RPMI7951 (cell line): ENCODE measurements at places on chromosomes 11 and 22. TPM values are rescaled to one million over a fixed set of nuclear protein-coding genes. Genes with fewer than 3 reads are reported as not detected.

Gene LARGE1
- 2.9 and 3.0 TPM in 2 replicates for total RNA-seq

Gene PSMC3
- total RNA-seq, result 179 and 223 TPM in 2 replicates

Gene CARD16
- 22.5 and 28.8 TPM in 2 replicates for total RNA-seq

Gene TMEM132A
- 29.2 and 44.6 TPM in 2 replicates for total RNA-seq

Gene OR10A3
- total RNA-seq, result not detected in 2 replicates

Gene AGBL2
- 0.29 and 0.48 TPM in 2 replicates for total RNA-seq

Gene FGF3
- not detected in 2 replicates for total RNA-seq

- DNase-seq, result peak; percentile 42
Measured at GRCh38 chr22:30947816-30948454, 20.6 kb downstream of the MORC2 start.

DNA sequence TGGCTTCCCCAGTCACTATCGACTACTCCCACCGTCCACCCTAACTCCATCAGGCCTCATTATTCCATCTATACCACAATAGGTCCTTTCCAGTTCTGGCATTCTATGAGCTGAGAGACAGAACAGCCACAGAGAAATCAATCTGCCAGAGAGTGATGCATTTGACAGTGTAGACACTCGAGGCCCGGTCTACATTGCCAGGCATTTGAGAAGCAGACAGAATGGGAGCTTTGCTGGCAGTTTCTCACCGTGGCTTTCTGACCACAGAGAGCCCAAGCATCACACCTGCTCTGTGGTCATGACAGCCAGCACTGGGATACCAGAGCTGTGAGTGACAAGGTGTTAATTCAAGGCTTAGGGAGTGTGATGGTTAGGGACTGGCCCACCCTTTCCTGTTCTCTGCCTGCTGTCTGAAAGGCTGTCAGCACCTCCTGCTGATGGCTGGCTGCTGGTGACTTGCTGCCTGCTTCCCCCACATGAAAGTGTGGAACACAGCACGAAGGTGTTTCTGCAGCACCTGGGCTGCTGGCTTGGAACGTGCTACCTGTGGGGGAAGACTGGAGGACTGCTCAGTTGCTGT, 137.8 kb downstream of the KIRREL3 start:
- DNase-seq, result no peak

GRCh38 chr11:16945671-16946469, 68.3 kb downstream of the PLEKHA7 start:
- DNase-seq, result peak; percentile 29

DNA sequence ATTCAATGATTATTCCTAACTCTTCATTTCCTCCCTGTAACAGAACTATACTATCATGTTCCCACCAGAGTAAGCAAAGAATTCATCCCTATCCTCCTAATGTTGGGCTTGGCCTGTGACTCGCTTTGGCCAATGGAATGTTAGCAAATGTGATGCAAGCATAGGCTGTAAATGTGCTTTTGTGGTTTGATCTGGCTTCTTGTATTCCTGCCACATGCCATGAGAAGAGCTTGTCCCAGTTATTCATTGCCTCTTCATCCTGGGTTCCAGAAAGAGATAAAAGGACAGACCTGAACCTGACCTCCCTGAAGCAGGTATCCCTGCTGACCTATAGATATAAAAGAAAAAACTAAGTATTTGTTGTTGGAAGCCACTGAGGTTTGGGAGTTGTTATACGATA, 51.0 kb downstream of the SYTL2 start:
- peak; percentile 67 for DNase-seq

- no peak for DNase-seq
Measured at GRCh38 chr22:16936625-16937024, 71.4 kb downstream of the GAB4 start.

DNA sequence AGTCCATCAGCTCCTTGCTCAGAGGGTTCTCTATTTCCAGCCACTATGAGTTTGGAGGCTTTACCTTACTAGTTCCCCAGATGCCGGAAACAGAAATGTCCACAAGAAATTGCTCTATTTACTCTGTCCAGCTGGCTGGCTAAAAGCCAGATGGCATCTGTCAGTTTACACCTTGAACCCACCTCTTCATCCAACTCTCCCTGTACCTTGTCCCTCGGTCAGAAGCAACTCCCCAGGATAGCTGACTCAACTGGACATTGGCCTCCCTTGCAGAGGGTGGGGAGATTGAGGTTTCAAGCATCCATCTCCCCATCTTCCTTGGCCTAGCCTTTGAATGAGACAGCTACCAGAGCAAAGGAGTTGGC, 1.7 kb downstream of the C2CD2L start:
- DNase-seq, result no peak

- DNase-seq, result no peak
Measured at GRCh38 chr11:85705800-85706199, 19.8 kb upstream of the CCDC89 start.

- no peak for DNase-seq
Measured at GRCh38 chr22:31344256-31344577, 1.9 kb downstream of the PATZ1 start.

GRCh38 chr11:117767071-117767470, 29.9 kb downstream of the DSCAML1 start:
- no peak for DNase-seq

GRCh38 chr22:39712751-39713525, 142.4 kb downstream of the CACNA1I start:
- no peak for DNase-seq

DNA sequence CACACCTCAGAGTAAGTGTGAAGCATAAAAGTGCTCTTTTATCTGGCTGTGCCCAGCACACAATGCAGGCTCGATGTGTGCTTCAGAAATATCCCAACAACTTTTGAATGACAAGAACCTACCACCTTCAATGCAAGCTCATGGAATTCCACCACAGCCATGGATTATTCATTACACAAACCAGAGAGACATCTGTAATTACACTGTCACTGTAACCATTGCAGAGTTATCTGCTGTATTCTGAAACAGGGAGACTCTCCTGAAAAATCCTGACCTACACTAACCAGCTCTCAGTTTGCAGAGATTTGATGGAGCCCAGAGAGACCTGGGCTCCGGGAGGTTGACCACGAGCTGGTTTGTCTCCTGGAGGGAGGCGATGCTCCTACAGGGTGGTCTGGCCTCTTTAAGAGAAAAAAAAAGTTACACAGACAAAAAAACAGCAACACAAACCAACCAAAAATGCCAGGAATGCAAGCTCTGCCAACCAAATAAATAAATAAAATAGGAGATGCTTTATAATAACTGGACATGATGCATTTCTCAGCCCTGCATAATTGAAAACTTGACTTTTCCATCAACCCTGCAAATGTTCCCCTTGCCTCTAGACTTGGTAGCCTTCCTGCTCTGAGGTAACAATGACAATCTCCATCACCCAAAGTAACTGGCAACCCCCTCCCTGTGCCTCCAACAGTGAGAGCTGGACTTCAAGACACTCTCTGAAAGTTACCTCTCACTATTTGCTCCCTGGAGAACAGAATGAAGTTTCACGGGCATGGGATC, 69.7 kb downstream of the ETS1 start:
- DNase-seq, result peak; percentile 59

- no peak for DNase-seq
Measured at GRCh38 chr11:67545280-67545679, 22.0 kb upstream of the CABP2 start.

DNA sequence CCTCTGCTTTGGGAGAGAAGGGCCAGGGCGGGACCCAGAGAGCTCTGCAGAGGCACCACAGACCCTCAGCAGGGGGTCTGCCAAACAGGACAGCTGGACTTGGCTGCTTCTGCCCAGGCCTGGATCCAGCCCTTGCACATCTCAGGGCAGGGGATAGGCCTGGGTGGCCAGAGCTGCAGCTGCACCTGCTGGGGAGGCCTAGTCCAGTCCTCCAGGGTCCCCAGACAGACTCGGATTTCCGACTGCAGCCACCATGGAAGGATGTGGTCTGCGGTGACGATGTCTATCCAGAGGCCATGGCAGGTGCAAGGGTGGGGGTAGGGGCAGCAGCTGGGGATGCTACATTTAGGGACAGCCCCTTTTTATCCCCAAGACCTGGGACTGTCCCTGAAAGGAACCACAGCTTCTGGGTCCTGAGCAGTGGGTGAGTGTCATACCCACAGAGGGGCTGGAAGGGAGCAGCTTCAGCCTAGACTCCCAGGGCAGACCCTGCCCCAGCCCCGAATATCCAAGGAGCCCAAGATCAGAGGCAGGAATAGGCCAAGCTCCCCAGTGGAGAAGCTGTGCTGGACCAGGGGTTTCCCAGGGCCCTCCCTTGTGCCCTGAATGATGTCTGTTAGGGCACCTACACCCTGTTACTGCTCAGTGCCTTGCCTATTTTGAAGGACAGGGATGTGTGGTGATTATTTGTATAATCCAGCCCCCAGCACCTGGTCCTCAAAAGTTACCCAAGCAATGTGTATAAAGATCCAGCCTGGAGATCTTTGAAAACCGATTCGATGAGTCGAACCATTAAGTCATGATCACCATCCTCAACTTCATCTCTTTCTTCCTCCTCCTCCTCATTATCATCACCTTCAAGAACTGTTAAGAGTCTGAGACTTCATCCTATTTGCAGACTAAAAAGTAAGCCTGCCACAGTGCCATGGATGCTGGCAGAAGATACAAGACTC, 2.5 kb upstream of the IGLL5 start:
- no peak for DNase-seq

- no peak for DNase-seq
Measured at GRCh38 chr22:24184057-24184798, 2.9 kb downstream of the SUSD2 start.

DNA sequence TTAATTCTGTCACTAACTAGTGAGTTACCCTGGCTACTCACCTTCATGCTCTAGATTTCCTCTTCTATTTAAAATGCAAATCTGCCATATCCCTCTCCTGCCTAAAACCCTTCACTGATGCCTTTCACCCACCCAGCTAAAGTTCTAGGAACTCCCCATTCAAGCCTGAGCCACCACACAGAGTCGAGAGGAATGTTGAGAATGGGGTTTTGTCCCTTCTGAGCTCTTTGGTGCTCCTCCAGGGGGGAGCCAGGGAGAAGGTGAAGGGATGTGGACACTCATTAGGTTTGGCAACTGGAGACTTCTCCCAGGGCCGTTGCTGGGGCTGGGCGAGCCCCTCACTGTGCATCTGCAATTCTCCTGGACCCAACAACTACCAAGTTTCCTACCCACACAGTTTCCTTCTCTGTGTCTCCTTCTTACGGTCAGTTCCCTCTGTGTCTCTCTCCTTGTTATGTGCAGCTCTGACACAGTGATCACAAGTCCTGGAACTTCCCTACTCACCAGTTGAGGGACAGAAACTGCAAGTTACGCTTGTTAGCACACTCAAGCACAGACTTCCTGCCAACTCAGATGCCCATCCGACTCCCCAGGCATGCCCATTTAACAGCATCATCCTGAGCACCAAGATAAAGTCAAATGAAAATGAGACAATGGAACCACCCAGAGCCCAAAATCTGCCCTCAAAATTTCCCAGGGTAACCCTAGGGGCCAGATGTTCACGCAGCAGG, 6.5 kb upstream of the IL10RA start:
- no peak for DNase-seq

- DNase-seq, result no peak
Measured at GRCh38 chr22:44385296-44385610, 72.5 kb upstream of the SHISAL1 start.

DNA sequence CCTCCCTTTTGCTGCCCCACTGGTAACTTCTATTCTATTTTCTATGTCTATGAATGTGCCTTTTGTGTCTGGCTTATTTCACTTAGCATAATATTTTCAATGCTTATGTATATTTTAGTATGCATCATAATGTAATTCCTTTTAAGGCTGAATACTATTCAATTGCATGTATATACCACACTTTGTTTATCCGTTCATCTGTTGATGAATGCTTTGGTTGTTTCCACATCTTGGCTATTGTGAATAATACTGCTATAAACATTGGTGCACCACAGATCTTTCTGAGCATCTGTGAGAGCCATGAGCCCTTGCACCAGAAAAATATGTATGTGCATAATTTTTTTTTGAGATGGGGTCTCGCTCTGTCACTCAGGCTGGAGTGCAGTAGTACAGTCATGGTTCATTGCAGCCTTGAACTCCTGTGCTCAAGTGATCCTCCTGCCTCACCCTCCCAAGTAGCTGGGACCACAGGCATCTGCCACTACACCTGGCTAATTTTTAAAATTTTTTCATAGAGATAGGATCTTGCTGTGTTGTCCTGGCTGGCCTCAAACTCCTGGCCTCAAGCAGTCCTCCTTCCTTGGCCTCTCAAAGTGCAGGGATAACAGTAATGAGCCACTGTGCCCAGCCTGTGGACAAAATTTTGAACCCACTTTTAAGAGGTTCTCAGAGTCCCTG, 27.0 kb downstream of the HEPHL1 start:
- no peak for DNase-seq

- DNase-seq, result peak; percentile 3
Measured at GRCh38 chr11:110878513-110878912, 166.3 kb upstream of the ARHGAP20 start.

GRCh38 chr11:76604626-76605241, 65.8 kb downstream of the LRRC32 start:
- peak; percentile 98 for DNase-seq

DNA sequence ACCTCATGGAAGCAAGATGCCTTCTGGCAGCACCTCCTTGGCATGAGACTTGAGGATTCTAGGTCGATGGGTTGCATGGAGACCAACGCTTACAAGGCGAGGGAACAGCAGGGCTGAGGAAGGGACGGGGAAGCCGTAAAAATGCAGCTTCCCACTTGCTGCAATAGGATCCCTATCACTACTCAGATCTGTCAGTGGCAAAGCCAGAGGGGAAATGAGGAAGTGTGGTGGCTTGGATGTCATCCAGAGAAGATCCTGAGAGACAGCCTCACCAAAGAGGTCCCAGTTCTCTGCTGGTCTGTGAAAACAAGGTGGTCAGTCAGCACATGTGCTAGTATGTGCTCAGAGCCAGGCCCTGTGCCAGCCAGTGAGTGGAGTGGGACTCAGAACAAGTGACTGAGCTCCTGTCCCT, 22.2 kb downstream of the CYB5R2 start:
- DNase-seq, result peak; percentile 74

- DNase-seq, result no peak
Measured at GRCh38 chr11:128235958-128236357, 351.4 kb downstream of the ETS1 start.

- DNase-seq, result no peak
Measured at GRCh38 chr11:57306161-57306876, 18.4 kb downstream of the TNKS1BP1 start.
